ENCODE measurements at places on chromosomes 12 and 14.
A peak's percentile ranks its signal among the peaks of the same experiment; 100 is the strongest.

- no peak for DNase-seq
These were observed 138.6 kb upstream of the TRHDE start for GRCh38 chr12:72133497-72134055.

DNA sequence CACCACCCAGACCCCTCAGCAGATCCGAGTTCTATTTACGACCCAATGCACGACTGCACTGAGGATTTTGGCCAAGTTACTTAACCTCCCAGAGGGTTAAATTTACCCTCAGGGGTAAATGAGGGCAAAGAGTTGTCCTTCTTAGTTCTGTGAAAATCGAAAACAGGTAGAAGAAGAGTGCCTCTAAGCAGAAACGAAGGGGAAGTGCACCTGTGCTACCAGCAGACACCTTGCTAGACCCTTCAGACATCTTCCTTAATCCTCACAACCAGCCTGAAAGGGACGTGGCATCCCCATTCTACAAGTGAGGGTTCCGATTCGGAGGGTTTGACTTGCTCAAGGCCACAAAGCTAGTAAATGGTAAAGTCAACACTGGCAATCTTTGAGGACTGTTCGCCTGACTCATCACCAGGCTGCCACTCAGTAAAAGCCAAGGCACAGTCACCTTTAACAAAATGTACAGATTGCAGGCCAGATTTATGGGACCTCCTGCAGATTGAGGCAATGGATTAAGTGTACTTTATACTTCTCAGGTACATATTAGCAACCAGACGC is 1.6 kb downstream of the GSG1 start:
- DNase-seq = no peak

GRCh38 chr14:81315341-81315740 is 84.8 kb downstream of the STON2 start:
- no peak for DNase-seq

DNA sequence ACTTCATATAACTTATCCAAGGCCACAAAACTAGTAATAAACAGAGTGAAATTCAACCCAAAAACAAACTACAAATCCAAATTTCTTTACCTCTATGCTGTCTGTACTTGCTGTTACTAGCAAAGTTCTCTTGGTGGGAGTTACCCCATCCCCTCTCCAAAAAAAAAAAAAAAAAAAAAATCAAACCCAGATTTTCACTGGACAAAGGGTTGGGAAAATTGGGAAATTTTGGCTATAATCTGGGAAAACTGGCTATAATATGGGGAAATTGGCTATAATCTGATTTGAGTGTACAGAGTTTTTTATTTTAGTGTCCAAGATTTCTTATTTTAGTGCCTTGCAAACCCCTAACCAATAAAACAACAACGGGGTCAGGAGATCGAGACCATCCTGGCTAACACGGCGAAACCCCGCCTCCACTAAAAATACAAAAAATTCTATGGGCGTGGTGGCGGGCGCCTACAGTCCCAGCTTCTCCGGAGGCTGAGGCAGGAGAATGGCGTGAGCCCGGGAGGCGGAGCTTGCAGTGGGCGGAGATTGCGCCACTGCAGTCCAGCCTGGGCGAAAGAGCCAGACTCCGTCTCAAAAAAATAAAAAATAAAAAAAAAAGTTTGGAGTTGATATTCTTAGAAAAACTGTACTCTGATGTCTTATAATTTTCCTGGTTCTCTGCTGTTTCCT is 148.4 kb downstream of the CHST11 start:
- no peak for DNase-seq

DNA sequence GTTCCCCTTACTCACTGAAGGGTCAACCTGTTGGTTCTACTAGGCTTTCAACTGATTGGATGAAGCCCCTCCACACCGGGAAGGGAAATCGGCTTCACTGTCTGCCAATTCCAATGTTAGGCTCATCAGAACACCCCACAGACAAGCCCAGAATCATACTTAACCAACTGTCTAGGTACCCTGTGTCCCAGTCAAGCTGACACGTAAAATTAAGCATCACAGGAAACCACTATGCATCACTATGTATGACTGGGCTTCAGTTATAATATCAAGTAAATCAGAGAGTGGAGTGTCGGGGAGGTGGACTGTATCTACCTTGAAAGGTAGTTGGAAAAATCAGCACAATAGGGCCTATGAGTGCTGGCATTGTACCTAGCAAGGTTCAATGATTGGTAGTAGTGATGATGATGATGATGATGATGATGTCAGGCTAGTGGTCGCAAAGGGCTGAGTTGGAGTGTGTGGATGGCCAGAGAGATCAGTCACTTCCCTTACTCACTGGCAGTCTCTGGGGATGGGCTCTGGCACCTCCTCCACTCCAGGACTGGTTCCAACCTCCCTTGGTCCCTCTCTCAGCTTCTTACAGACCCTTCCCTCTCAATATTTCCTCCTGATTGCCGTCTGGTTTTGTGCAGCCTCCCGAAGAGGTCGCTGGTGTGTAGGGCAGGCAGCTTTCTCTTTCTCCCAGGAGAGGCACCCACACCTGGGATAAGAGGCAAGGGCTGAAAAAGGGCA is 3.3 kb upstream of the ATG101 start:
- DNase-seq = no peak

- no peak for DNase-seq
These were observed 317.6 kb upstream of the FKBP4 start for GRCh38 chr12:2477009-2477766.

- DNase-seq = peak; percentile 64
These were observed 7.0 kb upstream of the UBC start for GRCh38 chr12:124921200-124922031.

DNA sequence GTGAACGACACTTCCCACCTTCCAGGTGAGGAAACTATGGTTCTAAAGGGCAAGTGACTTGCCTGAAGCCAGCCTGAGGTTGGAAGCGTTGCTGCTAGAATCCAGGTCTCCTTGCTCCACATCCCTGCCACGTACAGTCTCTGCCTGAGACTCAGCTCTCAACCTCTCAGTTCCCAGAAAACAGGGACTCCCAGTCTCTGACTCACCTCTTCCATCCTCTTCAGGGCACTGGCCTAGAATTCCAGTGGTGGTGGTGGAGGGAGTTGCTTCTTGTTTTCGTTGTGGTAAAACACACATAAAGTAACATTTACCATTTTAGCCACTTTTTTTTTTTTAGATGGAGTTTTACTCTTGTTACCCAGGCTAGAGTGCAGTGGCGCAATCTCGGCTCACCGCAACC is 7.3 kb downstream of the GPR68 start:
- DNase-seq = no peak

DNA sequence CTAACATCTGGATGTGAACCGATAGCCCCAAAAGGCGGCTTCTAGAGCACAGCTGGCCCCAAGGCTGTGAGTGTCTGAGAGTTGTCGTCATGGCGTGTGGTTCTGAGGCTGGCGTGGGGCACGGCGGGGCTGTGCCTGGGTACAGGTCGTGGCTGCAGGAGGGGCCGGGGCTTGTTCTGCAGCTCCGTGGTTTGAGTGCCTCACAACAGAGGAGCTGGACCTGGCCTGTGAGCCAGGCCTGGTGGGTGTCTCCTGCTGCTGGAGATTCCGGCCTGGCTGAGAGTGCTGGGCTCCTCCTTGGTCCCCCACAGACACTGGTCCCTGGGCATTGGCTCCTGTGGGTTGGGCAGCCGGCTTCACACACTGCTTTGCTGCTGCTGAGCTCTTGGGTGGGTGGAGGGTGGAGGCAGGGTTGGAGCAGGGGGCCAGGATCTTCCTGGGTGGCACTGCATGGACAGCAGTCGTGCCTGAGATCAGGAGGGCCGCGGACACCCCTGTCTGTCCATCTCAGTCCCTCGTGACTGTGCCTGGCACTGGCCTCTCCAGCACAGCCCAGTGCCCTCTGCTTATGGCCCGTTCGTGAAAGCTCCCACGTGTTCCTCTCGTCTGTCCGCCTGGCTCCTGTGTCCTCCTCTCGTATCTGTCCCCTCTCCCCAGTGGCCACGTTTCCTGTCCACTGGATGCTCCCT is 31.8 kb upstream of the TEX22 start:
- DNase-seq = no peak

DNA sequence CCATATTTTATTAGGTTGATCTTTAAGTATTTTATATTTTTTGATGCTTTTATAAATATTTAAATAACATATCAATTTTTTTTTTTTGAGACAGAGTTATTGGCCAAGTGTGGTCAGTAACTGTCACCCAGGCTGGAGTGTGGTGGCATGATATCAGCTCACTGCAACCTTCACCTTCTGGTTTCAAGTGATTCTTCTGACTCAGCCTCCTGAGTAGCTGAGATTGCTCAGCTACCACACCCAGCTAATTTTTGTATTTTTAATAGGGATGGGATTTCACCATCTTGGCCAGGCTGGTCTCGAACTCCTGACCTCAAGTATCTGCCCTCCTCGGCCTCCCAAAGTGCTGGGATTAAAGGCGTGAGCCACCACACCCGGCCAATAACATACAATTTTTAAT is 71.1 kb downstream of the FUT8 start:
- no peak for DNase-seq

DNA sequence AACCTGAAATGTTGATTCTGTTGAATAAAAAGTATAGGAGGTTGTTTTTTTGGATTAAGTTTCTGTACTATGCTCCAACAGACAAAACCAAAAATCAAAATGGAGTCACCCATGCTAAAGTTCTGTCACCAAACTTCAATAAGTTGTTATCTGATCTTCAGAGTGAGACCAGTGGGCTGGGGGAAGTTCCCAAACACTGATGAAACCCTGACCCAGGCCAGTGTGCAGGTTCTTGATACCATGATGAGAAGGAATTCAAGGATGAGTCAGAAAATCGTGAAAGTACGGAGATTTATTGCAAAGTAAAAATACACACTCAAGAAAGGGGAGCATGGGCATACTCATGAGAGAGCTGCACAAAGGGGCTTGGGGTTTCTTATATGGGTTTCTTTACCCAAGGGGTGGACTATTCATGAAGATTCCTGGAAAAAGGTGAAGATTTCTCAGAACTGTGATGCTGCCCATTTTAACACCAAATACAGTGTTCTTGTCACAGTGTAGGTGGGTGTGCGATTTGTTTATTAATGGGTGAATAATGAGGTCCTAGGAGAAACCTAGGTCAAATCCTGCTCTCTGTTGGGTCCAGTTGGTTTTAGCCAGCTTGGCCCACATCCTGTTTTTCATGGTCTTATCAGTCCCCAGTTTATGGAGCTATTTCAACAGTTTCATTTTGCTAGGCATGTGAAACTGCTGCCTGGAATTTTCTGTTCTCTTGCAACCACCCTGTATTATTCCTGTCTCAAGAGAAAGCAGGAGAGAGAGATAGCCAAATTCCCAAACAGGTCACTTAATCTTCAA is 27.5 kb upstream of the DENND5B start:
- no peak for DNase-seq

DNA sequence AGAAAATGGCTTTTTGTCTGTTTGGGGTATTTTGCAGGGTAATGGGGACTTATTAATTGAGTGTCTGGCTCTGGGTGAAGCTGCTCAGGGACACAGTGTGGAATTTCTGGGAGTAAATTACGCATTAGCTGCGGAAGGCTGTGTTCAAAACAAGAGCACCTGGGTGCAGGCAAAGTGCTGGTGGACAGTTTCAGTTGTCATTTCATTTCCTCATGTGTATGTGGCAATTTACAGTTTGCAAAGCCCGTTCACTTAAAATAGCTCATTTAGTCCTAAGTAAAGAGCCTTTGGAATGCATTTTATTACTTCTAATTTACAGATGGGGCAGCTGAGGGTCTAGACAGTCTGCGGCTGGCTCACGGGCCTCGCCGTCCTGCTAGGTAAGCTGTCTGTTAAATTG is 546.8 kb downstream of the BCL11B start:
- no peak for DNase-seq

DNA sequence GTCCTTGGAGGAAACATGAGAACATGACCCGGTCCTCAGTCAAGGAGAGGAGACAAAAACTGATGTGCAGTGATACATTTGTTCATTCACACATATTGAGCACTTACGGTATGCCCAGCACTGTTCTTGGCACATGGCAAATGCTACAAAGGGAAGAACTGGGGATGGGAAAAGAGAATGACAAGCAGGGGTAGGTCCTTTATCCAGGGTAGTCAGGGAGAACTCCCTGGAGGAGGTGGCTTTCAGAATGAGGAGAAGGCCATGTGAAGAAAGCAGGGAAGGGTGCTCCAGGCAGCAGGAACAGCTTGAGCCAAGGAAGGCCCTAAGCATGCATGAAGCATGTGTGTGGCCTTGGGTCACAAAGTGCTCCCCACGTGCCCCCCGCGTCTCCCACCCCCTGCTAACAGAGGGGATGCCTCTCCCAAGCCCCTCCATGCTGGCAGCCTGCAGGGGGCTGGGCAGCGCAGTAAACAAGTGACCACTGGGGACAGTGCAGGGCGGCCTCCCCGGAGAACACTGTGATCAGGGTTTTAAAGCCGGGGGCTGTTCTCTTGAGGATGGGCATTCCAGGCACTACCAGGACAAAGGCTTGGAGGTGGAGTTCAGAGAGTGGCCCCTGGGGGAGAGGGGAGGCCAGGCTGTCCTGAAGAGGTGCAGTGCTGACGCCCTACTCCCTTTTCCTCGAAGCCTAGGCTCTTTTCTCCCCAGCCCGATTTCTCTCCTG is 71.0 kb downstream of the PHETA1 start:
- no peak for DNase-seq

- no peak for DNase-seq
These were observed 26.6 kb downstream of the LIMA1 start for GRCh38 chr12:50256761-50257160.

DNA sequence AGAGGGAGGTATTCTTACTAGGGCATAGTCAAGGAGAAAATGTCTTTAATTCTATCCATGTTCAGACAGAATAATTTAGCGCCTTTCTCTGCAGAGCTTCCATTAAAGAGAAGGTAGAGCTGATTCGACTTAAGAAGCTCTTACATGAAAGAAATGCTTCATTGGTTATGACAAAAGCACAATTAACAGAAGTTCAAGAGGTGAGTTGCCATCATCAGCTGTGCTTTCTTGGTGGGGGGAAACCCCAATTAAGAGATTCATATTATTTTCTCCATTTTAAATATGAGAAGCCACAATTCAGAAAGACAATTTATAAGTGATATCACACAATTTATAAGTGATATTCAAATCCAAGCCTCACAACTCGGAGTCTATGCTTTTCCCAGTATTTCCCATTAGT is 27.8 kb downstream of the RPGRIP1 start:
- peak; percentile 30 for DNase-seq

DNA sequence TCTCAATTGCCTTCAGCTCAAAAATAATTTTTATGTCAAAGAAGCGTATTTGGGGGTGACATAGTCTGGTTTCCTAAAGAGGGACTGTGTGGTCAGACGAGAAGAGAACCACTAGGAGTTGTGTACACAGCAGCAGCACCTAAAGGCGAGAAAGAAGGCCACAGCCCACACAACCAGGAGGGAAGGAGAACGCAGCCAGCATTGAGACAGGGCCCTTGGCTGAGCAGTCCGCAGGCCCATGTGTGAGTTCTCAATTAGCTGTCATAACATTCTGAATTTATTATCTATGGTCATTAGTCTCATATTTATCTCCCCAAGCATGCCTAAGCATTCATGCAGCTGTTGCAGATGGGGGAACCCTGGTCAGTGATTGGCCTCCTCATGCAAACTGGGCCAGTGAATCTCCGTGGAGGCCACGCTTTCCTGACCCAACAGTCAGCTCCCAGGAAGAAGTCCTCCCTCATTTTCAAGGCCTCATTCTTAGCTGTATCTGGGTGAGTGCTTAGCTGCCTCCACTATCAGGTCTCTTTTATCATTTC is 81.2 kb upstream of the ATF7IP start:
- DNase-seq = peak; percentile 55

All from GM10248 (cell line).